ENCODE measurements at places on chromosomes 3 and 15. TPM values are rescaled to one million over a fixed set of nuclear protein-coding genes. Genes with fewer than 3 reads are reported as not detected.

The MAPKAPK3 gene
- 125 TPM for total RNA-seq

The CPN2 gene
- total RNA-seq = not detected

The RPP25 gene
- 1.9 TPM for total RNA-seq

The ELL3 gene
- total RNA-seq = 1.3 TPM

The ADIPOQ gene
- 3.7 TPM for total RNA-seq

The FAM240A gene
- not detected for total RNA-seq

The CPA3 gene
- total RNA-seq = 0.74 TPM

The OR5H6 gene
- not detected for total RNA-seq

The SI gene
- total RNA-seq = not detected

The HDC gene
- total RNA-seq = 0.97 TPM

The KBTBD12 gene
- total RNA-seq = 47.5 TPM

The TMEM207 gene
- total RNA-seq = not detected

The XCR1 gene
- total RNA-seq = 0.04 TPM

The GREM1 gene
- 4.5 TPM for total RNA-seq

The PIERCE2 gene
- 10.7 TPM for total RNA-seq

The LTF gene
- total RNA-seq = 3.8 TPM

The CGNL1 gene
- 0.77 TPM for total RNA-seq

Data from psoas muscle (tissue), 8 donors.